ENCODE measurements at places on chromosomes 6 and 20.

- DNase-seq, result no peak
These were observed 51.3 kb downstream of the FAM120B start for GRCh38 chr6:170357812-170358211.

- DNase-seq, result no peak
These were observed 36.0 kb upstream of the AKIRIN2 start for GRCh38 chr6:87738000-87738399.

DNA sequence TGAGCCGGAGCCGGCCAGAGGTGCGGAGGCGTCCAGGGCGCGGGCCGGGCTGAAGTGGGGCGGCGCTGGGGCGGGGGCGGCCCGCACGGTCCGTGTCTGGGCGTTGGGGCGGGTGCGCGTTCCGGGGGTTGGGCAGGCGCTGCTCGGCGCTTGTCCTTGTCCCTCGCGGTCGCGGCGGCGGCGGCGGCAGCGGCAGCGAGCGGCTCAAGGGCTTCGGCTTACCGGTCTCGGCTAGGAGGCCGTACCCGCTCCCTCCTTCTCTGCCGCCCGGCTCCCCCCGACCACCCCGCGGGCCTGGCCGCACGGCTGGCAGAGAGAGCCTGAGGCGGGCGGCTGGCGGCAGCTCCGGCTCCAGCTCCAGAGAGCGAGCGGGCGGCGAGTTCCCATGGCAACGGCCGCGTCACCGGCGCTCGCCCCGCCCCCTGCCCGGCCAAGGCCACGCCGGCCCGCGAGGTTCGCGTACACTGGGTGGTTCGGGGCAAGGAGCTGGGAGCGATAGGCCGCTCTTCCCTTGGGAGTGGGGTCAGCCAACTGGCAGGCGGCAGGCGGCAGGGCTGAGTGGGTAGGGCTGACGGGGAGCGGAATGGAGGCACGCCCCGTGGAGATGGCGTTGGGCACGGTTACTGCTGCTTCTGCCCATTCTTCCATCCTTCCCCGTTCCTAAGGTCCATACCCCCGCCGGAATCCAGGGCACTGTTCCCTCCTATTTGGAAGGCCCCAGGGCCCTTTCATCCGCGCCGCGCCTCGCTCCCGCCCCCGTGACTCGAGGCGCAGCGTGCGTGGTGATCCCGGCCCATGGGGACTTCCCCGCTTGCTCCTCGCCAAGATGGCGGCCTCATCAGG lies at the start of gene LRRC73:
LRRC73 (minus strand) TSS at position 363 of the 843 bp plus-strand sequence. CDS start 561 bp downstream, outside the sequence.
- peak; percentile 78 for DNase-seq

- DNase-seq, result no peak
These were observed 195.1 kb downstream of the PRKN start for GRCh38 chr6:162532283-162533008.

GRCh38 chr6:38273325-38273724 lies 366.4 kb downstream of the BTBD9 start:
- DNase-seq, result no peak

DNA sequence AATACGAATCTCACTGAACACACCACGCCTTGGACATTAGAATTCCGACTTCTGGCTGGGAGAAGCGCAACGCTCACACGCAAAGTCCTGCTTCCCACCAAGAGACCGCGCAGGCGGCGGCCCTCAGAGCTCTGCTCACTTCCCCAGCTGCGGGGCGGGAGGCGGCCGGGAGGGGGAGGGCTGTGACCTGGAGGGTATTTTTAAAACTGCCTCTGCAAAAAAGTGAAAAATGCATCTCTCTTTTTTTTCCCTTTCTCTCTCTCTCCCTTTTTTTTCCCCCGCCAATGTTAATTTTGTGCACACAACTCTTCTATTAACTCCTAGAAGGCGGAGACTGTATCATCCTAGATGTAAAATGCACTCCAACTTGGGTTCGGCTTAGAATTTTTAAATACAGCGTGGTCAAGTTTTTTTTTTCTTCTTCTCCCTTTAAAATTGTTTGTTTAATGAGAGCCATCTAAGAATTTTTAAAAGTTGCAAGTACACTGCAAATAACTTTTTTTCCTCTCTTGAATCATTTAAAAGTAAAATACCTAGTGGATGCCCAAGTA lies 66.4 kb downstream of the STX11 start:
- no peak for DNase-seq

- DNase-seq, result no peak
These were observed 12.1 kb upstream of the IP6K3 start for GRCh38 chr6:33758815-33759216.

GRCh38 chr6:2492686-2493523 lies 247.5 kb upstream of the GMDS start:
- DNase-seq, result no peak

- peak; percentile 38 for DNase-seq
These were observed 42.8 kb downstream of the MAP3K7 start for GRCh38 chr6:90544081-90544480.

- peak; percentile 83 for DNase-seq
These were observed 74.0 kb downstream of the PTPRA start for GRCh38 chr20:2946988-2947961.

DNA sequence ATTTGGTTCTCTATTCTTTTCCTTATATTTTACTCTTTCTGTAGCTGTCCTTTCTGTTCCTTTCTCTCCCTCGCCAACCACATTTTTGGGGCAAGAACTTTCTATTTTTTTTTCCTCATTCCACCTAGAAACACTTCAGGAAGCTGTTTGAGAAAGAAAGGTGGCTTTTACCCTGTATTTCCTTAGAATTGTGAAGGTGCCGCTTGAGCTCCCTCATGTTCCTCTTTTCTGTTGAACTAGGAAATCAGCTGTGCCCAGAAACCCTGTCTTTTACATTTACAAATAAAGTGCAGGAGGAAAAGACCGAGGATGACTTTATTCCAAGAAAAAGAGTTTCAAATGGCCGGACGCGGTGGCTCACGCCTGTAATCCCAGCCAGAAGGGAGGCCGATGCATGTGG lies 38.2 kb downstream of the OR2B2 start:
- no peak for DNase-seq
